ENCODE measurements at places on chromosomes 12 and 14.

DNA sequence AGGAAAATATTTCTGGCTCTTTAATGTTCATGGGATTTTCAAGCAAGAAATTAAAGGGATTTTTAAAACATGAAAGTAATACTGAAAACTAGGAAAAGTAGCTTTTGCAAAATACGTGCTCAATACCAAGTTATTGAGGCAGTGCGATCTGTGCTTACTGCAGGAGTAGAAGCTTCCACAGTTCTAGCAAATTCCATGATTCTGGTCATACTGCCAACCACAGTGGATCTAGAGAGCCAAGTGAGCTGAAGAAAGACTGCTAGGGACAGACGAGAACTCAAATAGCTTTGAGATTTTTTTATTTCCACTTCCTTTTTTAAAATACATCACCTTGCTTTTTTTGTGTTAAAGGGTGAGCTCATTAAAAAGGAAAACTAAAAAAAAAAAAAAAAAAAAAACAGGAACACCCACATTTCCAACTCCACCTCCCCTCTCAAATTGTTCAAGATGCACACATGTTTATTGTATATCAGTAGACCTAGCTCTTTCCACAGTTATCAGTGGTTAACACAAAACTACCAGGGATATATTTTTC is 26.2 kb downstream of the EGLN3 start:
- no peak for DNase-seq

DNA sequence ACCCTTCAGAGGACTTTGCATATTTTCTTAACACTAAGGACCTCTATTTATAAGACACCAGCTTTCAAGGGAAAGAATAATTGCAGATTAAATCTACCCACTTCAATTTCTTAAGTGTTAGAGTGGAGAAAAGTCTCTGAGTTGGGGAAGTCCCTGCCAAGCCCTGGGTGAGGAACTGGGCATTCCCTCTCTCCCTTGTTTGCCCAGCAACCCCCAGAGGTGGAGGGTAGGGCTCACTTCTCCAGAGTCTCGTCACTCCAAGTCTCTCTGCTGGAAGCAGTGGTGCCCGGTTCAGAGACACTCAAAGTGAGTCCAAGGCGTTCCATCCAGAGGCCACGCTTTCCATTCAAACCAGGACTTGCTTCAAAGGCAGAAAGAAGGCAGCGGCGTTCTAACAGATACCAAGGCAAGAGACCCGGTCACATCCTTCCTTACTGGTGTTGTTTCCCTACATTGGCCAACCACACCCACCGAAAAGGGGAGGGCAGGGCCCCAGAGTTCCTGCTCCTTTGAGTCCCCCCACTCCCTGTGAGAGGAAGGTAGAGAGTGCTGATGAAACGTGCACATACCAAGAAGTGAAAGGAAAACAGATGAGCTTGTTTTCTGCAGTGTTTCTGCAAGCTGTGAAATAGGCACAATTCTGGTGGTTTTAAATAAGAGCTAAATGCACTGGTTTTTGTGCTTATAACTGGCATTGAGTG is 6.1 kb upstream of the BDKRB2 start:
- no peak for DNase-seq

- no peak for DNase-seq
These were observed 176.5 kb upstream of the CPNE8 start for GRCh38 chr12:39081910-39082309.

- no peak for DNase-seq
These were observed 43.0 kb downstream of the GLRX5 start for GRCh38 chr14:95577870-95578269.

- DNase-seq, result no peak
These were observed 1097.7 kb downstream of the TMTC2 start for GRCh38 chr12:83784298-83784890.

DNA sequence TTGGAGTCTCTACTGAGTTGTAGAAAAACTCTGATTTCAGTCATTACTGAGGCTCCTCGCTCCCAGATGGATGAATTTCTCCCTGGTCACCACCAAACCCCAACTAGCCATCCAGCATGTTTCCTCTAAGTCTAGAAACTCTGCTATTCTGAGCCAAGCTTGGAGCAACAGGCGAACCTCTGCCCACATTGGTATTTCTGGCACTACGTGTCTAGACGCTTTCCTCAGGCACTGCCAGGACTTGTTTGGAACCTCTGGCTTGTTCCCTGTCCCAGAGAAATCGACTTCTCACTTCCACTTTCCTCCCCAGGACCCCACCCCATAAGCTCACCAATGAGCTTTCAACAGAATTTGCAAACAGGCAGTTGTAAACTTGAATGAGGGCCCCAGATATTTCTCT is 27.6 kb downstream of the WSCD2 start:
- DNase-seq, result no peak

DNA sequence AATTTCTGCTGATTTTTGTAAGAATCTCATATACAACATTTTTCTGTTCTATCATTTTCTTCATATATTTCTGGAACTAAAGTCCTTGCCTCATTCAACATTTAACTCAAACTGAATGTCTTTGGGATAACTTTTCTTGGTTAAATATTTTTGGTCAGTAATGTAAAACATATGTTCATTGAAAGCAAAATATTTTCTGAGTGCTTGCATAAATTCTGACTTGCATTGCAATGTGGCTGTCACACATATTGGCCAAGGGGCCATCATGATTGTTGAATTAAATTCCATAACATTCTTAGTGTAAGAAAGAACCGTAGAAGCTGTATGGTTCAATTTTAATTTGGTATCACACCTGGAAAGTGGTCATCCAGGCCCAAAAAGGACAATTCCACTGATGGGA is 369.4 kb downstream of the GALC start:
- DNase-seq, result no peak

DNA sequence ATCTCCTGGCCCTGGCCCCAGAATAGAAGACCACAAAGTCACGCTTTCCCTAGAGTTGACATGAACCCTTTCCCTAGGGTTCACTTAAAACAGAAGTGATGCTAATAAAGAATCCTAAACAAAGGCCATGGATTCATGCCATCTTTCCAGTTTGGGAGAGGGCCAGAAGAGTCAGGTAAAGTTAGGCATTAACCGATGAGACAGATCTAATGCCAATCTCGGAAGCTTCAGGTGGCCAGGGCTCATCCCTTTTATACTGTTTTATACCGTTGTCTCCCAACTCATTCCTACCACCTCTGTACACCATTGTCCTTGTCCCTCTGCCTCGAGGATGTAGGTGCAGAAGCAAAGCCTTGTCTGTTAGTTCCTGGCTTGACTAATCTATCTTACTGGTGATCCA is 22.8 kb upstream of the ACTR10 start:
- no peak for DNase-seq

DNA sequence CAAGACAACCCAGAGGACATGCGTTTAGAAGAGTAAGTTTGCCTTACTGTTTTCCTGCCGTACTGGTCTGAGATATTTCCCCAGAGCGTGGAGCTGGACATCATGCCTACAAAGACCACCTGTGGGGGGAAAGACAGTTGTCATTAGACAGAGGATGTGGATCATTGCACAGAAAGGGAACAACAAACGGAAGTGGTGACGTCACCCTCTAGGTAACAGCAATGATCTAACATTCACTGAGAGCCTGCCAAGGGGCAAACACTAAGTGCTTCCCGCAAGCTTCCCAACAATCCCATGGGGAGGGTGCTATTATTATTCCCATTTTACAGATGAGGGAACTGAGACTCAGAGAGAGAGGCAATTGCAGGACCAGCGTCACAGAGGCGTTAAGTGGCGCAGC is 48.5 kb downstream of the SVOP start:
- DNase-seq, result no peak

GRCh38 chr12:43795716-43796280 is 10.3 kb downstream of the TWF1 start:
- no peak for DNase-seq

- DNase-seq, result no peak
These were observed 143.6 kb downstream of the PAWR start for GRCh38 chr12:79547044-79547734.

DNA sequence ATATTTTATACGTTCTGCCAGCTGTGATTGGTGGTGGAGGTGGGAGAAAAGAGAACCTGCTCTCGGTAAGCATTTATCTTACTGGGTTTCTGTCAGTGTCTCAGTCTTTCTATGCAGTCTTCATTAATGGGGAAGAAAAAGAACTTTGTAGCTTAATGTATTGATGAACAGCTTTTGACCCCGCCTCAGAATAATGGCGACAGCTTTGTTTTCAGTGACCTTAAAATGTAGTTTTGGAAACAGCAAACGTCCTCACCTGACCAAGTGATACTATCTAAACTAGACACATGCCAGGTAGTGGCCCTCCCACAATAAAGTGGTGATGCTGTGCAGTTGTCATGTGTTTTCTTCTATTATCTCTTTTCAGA is 1.4 kb downstream of the DACT1 start:
- DNase-seq, result no peak

DNA sequence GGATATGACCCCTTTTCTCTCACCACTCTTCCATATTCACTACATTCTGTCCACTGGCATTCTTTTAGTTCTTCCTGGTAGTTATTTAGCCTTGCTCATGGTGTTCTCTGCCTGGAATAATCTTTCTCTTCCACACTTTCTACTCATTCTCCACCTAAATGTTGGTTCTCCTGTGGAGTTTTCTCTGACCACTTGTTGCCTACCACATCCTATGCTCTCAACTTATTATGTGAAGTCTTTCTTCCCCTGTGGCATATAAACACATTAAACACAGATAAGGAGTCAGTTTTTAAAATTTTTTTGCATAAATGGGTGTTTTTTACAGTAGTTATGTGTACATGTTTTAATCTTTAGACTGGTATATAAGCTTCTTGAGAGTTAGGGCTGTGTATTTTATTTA is 3.3 kb upstream of the SMARCC2 start:
- no peak for DNase-seq

- DNase-seq, result no peak
These were observed 15.3 kb downstream of the FAM222A start for GRCh38 chr12:109728921-109729320.

GRCh38 chr12:120394483-120395367 is 25.8 kb upstream of the MSI1 start:
- DNase-seq, result no peak

GRCh38 chr14:83969998-83970397 is 1559.9 kb upstream of the FLRT2 start:
- DNase-seq, result no peak

DNA sequence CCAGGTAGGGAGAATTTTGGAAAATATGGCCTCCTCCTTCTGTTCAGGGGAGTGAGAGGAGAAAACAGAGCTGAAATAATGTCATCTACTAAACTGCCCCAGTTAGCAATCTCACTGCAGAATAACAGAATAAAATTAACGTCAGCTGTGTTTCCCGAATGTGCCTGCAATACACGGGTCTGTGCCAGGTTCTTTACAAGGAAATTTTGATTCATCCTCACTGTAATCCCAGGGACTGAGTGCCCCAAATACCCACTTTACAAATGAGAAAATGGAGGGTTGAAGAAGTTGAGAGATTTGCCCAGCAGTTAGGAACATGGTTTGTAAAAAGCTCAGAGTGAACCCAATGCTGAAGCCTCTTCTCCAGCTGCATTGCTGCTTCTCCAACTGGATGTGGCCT is 21.3 kb upstream of the SERPINA6 start:
- no peak for DNase-seq

GRCh38 chr12:128920468-128920867 is 67.2 kb downstream of the GLT1D1 start:
- DNase-seq, result peak; percentile 2

DNA sequence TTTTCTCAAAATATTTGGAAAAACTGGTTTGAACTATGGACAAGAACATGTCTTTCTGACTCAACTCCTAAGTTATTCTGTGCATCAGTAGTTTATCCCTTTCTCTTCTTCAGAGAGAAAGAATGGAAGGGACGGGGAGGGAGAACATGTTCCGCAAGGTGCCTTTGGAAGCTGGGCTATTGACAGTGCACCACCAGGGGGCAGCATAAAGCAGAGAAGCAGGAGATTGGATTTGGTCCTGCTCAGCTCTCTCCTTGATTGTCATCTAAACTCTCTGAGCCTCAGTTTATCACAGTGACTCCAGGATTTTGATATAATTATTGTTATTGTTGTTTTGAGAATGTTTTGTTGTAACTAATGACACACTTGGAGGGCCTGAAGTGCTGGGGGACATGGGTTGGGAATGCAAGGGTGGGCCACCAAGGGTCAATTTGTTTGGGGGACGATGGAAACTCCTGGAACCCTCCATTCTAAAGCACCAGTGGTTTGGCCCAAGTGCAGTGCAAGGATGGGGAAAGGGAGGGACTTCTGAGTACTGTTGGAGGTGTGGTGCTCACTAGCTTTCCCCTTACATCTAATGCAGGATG is 45.3 kb upstream of the ANO6 start:
- peak; percentile 66 for DNase-seq

GRCh38 chr14:99565383-99565782 is 38.6 kb downstream of the CCDC85C start:
- no peak for DNase-seq

DNA sequence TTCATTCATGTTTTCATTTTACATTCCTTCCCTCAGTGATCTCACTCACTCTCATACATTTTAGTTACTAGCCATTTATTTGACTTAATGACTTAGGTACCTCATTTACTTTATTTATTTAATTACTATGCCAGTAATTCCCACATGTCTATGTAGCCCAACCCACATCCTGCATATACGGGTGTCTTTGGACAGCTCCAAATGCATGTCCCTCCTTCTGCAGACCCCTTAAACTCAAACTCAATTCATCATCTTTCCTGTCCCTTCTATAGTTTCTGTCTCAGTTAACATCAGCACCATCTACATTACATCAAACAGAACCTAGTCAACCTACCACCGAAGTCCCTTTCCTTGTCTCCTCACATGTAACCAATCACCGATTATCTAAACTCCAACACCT is 2.8 kb downstream of the CLEC1A start:
- no peak for DNase-seq

DNA sequence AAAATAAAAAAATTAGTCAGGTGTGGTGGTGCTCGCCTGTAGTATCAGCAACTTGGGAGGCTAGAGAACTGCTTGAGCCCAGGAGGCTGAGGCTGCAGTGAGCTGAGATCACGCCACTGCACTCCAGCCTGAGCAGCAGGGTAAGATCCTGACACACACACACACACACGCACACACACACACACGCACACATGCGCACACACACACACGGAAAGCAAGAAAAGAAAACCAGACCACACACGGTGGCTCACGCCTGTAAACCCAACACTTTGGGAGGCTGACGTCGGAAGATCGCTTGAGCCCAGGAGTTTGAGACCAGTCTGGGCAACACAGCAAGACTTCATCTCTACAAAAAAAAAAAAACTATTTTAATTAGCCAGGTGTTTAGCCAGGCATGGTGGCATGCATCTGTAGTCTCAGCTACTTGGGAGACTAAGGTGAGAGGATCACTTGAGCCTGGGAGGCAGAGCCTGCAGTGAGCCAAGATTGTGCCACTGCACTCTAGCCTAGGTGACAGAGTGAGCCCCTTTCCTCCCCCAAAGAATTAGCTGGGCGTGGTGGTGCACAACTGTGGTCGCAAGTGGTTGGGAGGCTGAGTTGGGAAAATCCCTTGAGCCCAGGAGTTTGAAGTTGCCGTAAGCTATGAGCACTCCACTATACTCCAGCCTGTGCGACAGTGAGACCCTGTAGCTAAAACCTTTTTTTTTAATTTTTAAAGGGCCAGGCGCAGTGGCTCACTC is 44.5 kb downstream of the HECTD1 start:
- no peak for DNase-seq

Measured in NCI-H524 (cell line).